ENCODE measurements at places on chromosomes 11 and 22. TPM values are rescaled to one million over a fixed set of nuclear protein-coding genes. Genes with fewer than 3 reads are reported as not detected.

Gene BDNF
- 0.06 TPM for polyA plus RNA-seq

Gene TPBGL
- not detected for polyA plus RNA-seq

Gene TMEM126B
- 25.7 TPM for polyA plus RNA-seq

Gene IFITM10
- 2.9 TPM for polyA plus RNA-seq

- no peak for DNase-seq
Observed at GRCh38 chr11:36702330-36703054, 104.5 kb upstream of the RAG2 start.

- DNase-seq, result no peak
Observed at GRCh38 chr22:17875156-17875555, 100.9 kb upstream of the BID start.

GRCh38 chr11:126081915-126082250 is 19.2 kb upstream of the CDON start:
- no peak for DNase-seq

DNA sequence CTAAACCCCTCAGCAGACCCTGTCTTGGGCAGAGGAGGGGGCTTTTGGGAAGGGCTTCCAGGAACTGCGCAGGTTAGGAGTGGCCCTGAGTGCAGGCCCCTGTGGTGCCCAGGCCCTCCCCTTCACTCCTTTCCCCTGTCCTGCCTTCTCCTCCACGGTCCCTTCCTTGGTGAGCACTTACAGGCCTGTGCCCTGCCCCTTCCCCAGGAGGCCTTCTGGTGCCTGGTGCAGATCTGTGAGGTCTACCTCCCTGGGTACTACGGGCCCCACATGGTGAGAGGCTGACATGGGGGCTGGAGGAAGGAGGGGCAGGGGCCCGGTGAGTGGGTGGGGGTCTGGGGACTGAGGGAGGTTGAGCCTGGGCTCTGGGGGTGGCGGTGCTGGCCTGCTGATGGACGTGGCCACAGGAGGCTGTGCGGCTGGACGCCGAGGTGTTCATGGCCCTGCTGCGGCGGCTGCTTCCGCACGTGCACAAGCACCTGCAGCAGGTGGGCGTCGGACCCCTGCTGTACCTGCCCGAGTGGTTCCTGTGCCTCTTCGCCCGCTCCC is 2.6 kb downstream of the TBC1D10C start:
- no peak for DNase-seq

GRCh38 chr11:112310419-112310818 is 49.8 kb upstream of the PLET1 start:
- DNase-seq, result no peak

GRCh38 chr11:17528906-17529843 is 15.0 kb downstream of the USH1C start:
- DNase-seq, result no peak

- DNase-seq, result no peak
Observed at GRCh38 chr11:76705826-76706225, 35.3 kb upstream of the LRRC32 start.

DNA sequence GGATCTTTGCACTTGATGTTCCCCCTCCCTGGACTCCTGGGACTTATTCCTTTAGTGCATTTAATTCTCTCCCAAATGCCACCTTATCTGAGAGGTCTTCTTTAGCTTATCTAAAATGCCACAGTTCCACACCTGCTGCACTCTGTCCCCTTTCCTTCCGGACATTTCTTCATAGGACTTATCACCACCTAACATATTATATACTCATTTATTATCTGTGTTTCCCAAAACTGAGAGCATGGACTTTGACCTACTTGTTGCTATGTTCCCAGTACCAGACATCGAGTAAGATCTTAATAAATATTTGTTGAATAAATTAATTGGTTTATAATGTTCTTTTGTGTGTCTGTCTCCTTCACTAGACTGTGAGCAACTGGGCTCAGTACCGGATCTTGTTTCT is 585.3 kb downstream of the INSC start:
- no peak for DNase-seq

GRCh38 chr11:107397357-107397756 is 60.3 kb downstream of the CWF19L2 start:
- DNase-seq, result no peak

DNA sequence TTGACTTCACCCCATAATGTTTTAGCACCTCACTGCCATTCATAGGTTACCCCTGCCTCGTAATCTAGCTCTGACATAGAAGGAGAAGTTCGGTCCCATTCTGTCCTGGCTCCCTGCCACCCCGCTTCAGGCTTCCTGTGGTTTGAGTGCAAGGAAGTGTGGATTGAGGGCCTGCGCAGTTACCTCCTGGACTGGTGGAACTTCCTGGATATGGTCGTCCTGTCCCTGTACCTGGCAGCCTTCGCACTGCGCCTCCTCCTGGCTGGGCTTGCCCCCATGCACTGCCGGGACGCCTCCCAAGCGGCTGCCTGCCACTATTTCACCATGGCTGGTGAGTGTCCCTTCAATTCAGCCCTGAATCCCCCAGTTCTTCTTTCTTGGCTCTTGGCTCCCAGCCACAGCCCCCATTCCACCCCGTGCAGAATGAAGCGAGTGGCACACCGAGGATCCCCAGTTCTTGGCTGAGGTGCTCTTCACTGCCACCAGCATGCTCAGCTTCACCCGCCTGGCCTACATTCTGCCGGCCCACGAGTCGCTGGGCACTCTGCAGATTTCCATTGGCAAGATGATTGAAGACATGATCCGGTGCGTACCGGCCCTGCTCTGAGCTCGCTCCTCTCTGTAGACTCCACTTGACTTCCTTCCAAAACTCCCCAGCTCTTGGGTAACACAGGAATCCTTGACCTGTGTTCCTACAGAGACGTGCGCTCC is 15.4 kb downstream of the ART5 start:
- no peak for DNase-seq

- DNase-seq, result no peak
Observed at GRCh38 chr11:73752216-73752867, 8.5 kb downstream of the RAB6A start.

Measured in liver (tissue), 10 donors.